Astrocyte (in vitro differentiated cells and primary cell): ENCODE measurements at places on chromosomes 1 and 21. TPM values are rescaled to one million over a fixed set of nuclear protein-coding genes. Genes with fewer than 3 reads are reported as not detected.
A peak's percentile ranks its signal among the peaks of the same experiment; 100 is the strongest.

Gene GIPC2
- not detected in 2 replicates for total RNA-seq

DNA sequence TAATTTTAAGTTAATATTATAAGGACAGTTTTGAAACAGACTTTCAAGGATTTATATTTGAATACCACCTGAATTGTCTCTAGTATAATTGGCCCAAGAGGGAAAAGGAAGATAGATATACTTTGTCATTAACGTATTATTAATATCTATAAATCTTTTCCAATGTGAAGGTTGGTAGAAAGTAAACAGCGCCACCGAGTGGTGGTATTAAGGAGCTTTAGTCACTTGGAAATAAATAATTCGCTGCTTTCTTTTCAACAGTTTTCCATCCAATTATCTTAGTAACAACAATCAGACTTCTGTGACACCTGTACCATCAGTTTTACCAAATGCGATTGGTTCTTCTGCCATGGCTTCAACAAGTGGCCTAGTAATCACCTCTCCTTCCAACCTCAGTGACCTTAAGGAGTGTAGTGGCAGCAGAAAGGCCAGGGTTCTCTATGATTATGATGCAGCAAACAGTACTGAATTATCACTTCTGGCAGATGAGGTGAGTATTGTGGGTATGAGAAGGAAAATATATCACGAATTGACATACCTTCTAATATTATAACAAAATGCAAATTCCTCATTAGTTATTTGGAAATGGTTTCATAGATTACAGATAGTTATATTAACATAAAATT, 37.7 kb downstream of the SH3GLB1 start:
- DNase-seq: no peak

Gene PTCH2
- 0.65 and 0.89 TPM in 2 replicates for total RNA-seq

DNA sequence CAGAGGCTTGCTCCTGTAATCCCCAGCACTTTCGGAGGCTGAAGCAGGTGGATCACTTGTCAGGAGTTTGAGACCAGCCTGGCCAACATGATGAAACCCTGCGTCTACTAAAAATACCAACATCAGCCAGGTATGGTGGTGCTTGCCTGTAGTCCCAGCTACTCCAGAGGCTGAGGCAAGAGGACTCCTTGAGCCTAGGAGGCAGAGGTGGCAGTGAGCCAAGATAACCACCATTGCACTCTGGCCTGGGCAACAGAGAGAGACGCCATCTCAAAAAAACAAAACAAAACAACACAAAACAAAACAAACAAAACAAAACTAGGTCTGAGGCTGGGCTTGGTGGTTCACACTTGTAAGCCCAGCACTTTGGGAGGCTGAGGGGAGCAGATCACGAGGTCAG, 38.7 kb upstream of the RAP1GAP start:
- no peak for DNase-seq

DNA sequence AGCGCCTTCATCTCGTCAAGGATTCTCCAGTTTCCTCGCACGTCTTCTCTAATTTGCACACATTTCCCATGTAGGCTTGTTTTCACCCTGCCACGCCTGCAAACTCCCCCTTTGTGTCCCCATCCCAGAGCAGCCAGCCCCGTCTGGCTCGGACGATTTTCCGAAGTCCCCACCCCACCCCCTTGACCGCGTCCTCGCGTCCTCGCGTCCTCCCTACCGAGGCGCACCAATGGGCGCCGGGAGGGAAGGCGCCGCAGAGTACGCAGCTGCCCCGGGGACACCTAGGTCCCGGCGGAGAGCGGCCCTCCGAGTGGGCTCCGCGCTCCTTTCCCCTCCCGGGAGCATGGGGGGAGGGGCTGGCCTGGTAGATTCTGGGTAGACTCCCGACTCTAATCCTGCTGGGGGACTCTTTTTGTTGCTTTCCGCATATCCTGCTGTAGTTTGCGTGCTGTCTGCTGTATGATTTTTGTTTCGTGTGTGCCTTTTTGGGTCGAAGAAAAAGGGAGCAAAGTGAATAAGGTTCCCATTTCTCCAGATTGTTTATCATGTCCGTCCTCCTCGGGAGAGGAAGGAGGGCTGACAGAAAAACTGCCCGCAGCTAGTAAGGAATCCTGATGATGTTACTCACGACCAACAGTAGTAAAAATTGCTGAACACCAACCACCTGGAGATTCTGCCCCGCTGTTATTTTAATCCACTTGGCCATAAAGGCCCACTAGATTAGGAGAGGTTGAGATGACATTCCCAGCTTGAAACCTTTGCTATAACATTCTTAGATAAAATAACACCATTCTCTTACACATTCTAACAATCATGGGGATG, 1.5 kb downstream of the CACHD1 start:
- DNase-seq: no peak

- no peak for DNase-seq
These were observed 456.1 kb downstream of the AJAP1 start for GRCh38 chr1:5110508-5110907.

DNA sequence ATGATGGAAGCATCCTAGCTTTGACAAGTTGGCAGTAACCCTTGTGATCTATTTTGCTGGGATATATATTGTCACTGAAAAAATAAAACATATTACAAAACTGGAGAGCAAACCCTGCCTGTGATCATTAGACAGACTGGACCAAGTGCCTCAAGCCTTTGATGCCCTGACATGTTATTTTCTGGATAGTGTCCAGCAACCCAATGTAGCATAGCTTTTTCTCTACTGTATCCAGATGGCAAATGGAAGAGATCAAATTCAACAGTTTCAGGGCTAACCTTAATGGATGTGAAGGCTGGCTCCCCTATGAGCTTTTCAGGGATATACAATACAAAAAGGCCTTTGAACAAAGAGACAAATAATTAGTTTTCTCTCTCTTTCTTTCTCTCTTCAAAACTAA, 25.1 kb downstream of the WARS2 start:
- DNase-seq: no peak

GRCh38 chr1:228216371-228217320, 8.8 kb downstream of the OBSCN start:
- DNase-seq: no peak

DNA sequence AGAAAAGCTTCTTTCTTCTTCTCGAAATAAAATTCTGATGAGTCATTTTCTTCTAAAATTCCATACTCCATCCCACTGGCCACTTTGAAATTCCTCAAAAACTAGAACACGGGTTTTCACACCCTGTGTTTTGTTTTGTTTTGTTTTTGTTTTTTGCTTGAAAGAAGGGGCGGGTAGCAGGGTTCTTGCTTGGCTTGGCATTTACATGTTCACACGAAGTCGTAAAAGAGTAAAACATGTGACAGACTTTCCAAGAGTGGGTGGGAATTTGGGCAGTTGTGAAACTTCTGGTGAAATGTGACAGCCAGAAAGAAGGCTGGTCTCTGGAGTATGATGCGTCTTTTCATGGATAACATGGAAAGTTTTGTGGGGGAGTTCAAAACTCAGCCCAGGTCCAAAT, 47.1 kb upstream of the FMN2 start:
- DNase-seq: peak; percentile 27

Gene INSRR
- 0.05 TPM in 1 of 2 replicates, not detected in the other for total RNA-seq

- DNase-seq: no peak
These were observed 15.0 kb downstream of the CDKN2C start for GRCh38 chr1:50985094-50985493.

DNA sequence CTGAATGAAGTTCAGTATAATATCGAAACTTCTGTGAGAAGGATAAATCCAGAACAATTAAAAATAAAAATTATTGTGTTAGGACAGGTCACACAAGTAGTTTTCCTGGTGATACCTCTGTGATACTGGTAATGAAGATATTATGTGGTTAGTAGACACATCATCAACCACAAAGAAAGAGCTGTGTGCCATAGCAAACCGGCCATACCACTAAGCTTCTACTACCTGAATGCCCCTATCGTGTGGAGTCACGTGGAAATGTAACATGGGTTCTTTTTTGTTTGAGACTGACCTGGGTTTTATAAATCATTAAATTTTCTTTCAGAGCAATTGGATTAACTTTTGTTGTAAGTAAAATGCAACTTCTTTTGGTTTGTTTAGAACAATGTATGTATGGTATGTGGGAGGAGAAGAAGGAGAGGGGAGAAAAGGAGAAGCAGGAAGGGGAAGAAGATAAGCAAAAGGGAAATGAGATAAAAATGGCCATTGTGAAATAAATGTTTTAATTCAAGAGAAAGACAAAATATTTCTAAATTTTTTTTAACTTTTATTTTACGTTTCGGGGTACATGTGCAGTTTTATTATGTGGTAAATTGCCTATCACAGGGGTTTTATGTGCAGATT, 58.2 kb upstream of the LRRC8B start:
- no peak for DNase-seq

- DNase-seq: peak; percentile 19
These were observed 8.4 kb downstream of the UBASH3A start for GRCh38 chr21:42411891-42412635.
